ENCODE measurements at places on chromosomes 5 and 9.

DNA sequence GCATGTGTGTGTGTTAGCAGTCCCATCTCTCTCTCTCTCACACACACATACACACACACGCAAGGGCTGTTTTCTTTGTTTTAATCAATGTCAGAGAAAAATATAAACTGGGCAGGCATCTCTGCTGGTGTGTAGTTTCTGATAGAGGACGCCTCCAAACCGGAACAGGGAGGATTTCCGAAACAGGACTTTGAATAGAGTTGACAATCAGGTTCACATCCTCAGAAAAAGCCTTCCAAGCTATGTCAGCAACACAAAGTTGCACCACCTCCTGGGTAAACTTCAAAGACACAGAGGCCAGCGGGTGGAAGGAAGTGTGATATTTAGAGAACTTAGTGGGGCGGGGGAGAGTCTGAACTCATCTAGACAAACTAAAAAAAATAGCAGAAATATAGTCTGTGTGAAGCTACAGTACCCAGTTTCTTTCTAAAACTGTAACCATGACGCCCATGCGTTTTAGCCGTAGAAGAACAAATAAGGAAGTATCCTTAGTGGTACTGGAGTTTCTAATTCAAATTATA is 1.2 kb downstream of the ST8SIA4 start:
- no peak for DNase-seq

- DNase-seq, result no peak
Observed at GRCh38 chr5:64206653-64207052, 41.0 kb downstream of the RNF180 start.

- no peak for DNase-seq
Observed at GRCh38 chr5:10308844-10309243, 1.1 kb upstream of the CMBL start.

GRCh38 chr5:132422720-132423437 is 53.4 kb downstream of the SLC22A5 start:
- no peak for DNase-seq

DNA sequence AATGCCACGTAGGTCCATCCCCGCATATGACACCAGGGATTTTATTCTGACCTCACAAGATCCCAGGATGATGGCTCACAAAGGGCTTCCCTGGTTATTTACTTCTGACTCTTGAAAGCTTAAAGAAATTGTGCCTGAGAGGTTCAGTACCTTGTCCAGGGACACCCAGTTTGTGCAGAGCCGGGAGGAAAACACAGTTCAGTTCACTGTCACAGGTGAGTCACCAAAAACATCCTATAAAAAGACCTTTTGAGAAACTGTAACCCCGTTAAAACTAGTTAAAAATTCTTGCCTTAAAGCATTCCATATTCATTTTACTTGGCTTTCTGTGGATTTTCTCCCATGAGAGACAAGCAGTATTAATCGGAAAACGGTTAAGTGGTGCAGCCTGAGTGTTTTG is 56.6 kb downstream of the ZNF510 start:
- DNase-seq, result no peak

GRCh38 chr9:110446171-110446570 is 108.5 kb upstream of the TXNDC8 start:
- no peak for DNase-seq

GRCh38 chr9:109109967-109110328 is 9.8 kb downstream of the TMEM245 start:
- DNase-seq, result no peak

- no peak for DNase-seq
Observed at GRCh38 chr5:87751824-87752223, 339.1 kb upstream of the CCNH start.

- DNase-seq, result no peak
Observed at GRCh38 chr9:84780385-84780784, 110.9 kb downstream of the NTRK2 start.

- DNase-seq, result no peak
Observed at GRCh38 chr9:127629468-127630081, 17.5 kb downstream of the STXBP1 start.

- no peak for DNase-seq
Observed at GRCh38 chr5:8176101-8176693, 307.2 kb downstream of the MTRR start.

- DNase-seq, result no peak
Observed at GRCh38 chr5:103785569-103785968, 223.0 kb upstream of the NUDT12 start.

DNA sequence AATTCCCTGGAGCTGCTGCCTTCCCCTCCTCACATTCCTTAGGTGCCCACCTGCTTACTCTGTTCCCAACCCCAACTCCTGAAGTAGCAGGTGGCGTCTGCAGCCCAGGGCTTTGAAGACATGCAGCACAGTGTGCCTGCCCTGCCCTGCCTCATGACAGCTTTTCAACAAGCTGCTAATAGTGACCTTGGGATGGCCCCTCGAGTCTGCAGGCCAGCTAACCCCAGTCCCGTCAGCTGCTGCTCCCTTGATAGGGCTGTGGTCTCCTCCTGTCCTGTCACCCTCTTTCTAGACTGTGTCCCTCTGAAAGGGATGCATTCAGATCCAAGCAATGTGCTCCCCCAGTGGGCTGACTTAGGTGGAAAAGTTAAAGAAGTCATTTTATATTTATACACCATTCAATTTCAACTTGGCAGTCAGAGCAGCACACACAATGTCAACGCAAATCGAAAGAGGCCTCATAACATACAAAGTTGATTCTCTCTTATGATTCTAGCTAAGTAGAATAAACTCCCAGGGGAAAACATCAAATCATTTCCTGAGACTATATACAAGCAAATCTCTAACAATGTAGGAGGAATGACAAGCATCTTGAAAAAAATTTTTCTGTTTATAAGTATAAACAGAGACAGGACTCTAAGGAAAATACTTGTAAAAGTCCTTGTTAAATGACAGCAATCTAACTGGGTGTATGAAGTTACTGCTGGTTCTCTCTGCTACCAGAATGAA is 37.9 kb downstream of the ADRB2 start:
- DNase-seq, result no peak

GRCh38 chr5:1723476-1723875 is 76.2 kb downstream of the MRPL36 start:
- no peak for DNase-seq

GRCh38 chr9:106718936-106719335 is 144.0 kb upstream of the ZNF462 start:
- DNase-seq, result no peak

GRCh38 chr5:55866934-55867333 is 15.8 kb downstream of the IL31RA start:
- DNase-seq, result no peak

- DNase-seq, result no peak
Observed at GRCh38 chr5:67289763-67290521, 93.3 kb upstream of the CD180 start.

- DNase-seq, result no peak
Observed at GRCh38 chr5:81907012-81907635, 64.7 kb upstream of the ATG10 start.

- DNase-seq, result no peak
Observed at GRCh38 chr5:143054480-143054941, 284.3 kb downstream of the ARHGAP26 start.

DNA sequence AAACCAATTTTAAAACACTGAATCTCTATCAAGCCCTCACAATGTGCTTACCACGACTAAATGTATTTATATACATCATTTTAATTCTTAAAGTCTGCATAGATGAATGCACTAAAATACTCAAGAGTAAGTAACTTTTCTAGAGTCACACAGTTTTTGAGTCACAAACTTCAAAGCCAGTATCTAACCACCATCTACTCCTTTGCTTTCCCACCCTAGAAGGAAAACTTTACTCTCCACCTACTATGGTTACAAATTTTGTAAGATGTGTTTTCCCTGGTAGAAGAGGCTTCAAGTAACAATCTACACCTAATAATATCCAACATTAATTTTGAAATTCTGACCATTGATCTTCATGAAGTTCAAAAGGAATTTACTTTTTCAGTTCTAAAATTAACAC is 18.7 kb downstream of the ZFAND5 start:
- DNase-seq, result no peak

DNA sequence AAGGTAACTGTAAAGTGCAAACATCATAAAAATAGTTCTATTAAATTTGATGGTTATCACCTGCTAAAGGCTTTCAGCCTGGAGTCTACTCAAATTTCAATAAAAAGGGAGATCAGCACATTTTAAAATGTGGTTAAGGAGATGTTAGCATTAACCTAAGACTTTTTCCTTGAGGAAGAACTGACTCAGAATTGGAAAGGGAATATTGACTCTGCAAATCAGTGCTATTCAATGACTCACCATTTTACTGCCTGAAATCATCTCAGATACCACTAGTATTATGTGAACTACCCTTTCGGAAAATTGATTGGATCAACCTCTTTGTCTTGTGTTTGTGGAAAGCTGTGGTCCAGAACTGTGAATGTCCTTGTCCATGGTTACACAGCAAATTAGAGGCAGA is 113.3 kb downstream of the ADRB2 start:
- no peak for DNase-seq

- DNase-seq, result peak; percentile 71
Observed at GRCh38 chr9:89435071-89435823, 62.7 kb downstream of the SEMA4D start.

DNA sequence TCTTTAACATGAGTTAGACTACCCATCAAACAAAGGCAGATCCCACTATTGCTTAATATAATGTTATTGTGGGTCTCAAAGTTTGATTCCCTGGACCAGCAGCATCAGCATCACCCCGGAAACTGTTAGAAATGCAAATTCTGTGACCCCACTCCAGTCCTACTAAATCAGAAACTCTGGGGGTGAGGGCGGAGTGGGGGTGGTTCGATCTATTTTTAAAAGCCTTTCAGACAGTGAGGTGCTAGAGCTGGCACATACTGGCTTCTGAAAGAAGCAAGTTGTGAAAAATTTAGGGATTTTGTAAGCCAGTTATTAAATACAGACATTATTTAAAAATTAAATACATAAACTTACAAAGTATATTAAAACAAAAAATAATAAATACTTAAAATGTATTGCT is 513.2 kb downstream of the NFIB start:
- DNase-seq, result no peak

GRCh38 chr9:27924502-27924901 is 351.2 kb upstream of the C9orf72 start:
- DNase-seq, result no peak

DNA sequence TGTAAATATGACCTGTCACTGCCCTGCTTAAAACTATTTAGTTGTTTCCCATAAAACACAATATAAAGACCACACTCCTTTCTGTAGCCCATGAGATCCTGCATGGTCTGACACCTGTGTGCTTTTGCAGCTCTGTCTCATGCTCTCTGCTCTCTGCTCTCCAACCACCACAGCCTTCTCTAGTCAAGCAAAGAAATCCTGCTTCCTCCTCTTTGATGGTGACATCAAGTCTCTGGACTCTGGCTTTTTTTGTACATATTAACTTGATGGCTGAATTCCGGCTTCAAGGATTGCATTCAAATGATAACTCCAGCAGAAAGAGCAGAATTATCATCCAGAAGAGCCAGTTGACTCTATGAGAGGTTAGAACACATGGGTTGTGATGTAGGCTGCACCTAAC is 58.2 kb downstream of the CHSY3 start:
- DNase-seq, result no peak

- DNase-seq, result no peak
Observed at GRCh38 chr9:8860086-8860485, 1060.5 kb upstream of the DMAC1 start.

GRCh38 chr9:105076729-105077128 is 148.8 kb upstream of the ABCA1 start:
- no peak for DNase-seq

- no peak for DNase-seq
Observed at GRCh38 chr5:150082889-150083288, 3.5 kb downstream of the CSF1R start.

- DNase-seq, result no peak
Observed at GRCh38 chr9:107049803-107050184, 186.8 kb downstream of the ZNF462 start.

GRCh38 chr9:106156465-106156864 is 462.1 kb downstream of the TMEM38B start:
- DNase-seq, result no peak

- peak; percentile 62 for DNase-seq
Observed at GRCh38 chr5:96730586-96730985, 68.4 kb downstream of the CAST start.

DNA sequence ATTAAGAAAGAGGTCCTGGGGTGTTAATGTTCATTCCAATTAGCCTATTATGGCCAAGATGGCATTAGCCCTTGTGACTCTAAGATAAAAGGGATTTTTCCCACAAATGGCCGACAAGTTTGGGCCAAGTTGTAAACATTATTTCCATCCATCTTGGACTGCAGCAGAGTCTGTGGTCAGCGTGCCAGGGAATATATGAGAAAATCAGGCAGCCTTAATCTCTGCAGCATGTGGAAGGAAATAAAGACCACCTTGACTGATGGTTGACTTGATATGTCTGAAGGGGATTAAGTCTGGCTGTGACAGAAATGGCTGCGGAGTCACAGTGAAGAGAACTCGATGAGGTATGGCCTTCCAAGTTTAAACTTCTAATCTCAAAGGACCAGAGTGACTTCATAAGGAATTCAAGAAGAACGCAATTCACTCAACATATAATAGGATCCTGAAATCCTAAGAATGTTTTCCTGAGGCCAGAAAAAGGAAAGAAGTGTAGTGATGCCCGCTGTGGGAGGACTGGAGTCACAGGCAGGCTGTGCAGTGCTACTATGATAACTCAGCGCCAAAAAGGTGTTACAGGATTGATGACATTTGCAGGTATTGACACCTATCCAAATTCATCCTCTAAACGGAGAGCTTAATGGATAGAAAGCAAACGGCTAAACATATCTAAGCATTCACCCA is 287.1 kb downstream of the SEC61B start:
- no peak for DNase-seq

DNA sequence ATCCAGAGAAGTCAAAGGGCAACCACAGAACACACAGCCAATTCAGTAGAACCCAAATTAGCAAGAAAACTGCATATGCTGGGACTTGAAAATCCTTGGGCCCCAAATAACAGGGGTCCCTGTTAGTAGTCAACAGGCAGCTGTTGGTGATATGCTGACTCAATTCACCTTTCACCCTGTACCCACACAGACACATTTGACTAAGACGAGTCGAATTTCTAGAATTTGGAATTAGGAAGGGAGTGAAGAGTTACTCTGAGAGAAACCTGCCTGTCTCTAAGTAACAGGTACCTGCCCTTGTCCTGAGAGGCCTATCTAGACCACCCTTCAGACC is 821 bp upstream of the VCP start:
- DNase-seq, result no peak

Measured in DMS153 (cell line).